Bone marrow (tissue), 2 donors: ENCODE measurements at places on chromosomes 5 and 9.

- no peak for DNase-seq
Observed at GRCh38 chr5:95274011-95274410, 10.9 kb downstream of the MCTP1 start.

DNA sequence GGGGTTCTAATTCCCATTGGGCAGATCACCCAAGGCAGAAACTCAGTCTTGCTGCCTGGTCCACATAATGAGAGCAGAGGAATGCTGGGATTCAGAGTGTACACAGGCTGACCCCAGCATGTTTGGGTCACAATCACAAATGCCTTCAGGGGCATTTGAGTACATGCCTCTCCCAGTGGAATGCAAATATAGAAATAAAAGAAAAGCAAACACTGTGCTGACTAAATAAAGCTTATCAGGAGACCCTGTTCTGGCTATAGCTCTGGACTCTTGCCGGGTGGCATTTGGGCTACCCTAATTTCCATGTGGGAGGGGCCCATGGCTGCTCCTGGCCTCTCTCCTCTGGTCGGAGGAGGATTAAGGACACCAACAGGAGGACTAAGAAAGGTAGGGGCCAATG, 121.4 kb downstream of the DOCK8 start:
- DNase-seq: no peak

DNA sequence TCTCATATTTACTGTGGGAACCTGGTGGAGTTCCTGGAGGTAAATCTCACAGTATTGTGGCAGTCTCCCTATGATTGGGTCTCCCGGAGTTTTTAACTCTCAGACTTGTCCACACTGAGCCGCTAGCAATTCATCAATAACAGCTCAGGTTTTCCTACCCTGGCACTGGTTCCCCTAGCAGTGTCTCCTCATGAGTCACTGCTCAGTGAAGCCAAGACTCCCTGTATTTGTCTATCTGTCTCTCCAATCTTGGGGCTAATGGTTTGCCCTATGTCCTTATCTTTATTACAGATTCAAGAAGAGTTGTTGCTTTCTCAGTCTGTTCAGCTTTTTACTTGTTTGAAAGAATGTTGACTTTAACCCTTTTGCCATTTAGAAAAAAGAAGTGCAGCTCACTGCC, 176.7 kb upstream of the FGF10 start:
- DNase-seq: no peak

DNA sequence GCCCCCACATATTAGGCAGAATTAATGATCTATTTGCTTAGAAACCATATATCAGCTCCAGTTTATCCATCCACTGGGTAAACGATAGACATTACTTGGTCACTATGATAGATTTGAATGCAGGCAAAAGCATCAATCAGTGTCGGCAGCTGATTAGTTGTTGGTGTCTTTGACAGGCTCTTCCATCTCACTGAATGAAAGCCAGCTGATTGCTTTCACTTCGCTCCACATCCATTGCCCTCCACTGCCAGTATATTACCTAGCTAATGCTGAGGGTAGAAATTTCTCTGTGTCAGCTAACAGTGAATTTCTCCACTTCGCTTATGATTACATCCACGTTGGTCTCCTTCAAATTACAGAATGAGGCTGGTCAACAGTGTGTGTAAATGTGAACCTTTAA, 821.3 kb upstream of the TYRP1 start:
- DNase-seq: no peak

- DNase-seq: peak; percentile 23
Observed at GRCh38 chr9:127865645-127866464, 11.4 kb upstream of the ENG start.

DNA sequence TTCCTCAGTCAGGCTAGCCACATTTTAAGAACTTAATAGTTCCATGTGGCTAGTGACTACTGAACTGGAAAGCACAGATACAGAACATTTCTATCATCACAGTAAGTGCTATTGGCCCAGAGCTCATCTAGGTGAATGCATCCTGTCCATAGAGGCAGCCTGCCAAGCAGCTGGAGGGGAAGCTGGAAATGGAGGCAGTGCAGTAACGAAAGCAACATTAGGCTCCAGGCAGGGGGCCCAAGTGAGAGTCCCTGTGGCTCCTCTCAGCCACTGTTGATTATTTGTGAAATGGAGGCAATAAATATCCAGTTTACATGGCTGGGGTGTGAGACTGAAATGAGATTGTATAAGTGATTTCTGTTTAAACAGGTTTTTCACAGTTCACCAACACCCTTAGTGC, 227.2 kb upstream of the KLF9 start:
- DNase-seq: no peak

- DNase-seq: no peak
Observed at GRCh38 chr5:154309805-154310204, 119.3 kb downstream of the GALNT10 start.

- no peak for DNase-seq
Observed at GRCh38 chr5:78109891-78110324, 184.6 kb downstream of the AP3B1 start.

- DNase-seq: no peak
Observed at GRCh38 chr5:29229461-29229860, 1964.0 kb upstream of the CDH6 start.

DNA sequence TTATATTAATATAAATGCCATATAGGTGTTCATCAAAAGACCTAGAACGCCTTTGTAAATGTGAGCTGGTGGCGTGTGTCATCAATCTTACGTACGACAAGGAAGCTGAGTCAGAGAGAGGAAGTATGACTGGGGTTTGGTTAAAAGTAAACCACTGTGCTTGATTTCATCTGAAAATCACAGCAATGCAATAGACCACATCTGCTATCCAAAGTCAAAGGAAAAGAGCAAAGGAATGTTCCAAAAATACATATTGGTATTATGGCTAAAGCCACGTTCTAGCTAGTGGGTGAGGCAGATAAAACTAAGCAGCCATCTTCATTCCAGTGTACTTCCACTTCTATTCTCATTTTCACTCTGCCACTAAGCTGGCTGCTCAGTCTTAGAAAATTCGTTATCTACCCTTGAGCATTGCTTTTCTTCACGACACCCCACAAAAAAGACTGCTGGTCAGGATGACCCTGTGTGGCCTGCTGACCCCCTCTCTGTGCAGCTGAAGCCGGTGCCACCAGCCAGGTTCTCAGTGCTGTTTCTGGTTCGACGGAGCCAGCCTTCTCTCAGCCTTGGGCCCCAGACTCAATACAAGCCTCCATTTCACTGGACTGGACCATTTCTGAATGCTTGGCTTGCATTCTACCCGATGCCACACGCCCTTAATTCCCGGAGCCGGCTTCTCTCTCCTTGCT, 23.8 kb downstream of the SHC3 start:
- peak; percentile 3 for DNase-seq

- no peak for DNase-seq
Observed at GRCh38 chr9:130946766-130947617, 7.9 kb upstream of the FIBCD1 start.

GRCh38 chr5:125176005-125176390, 429.6 kb upstream of the ZNF608 start:
- no peak for DNase-seq

- DNase-seq: no peak
Observed at GRCh38 chr5:22470408-22470807, 382.7 kb downstream of the CDH12 start.

DNA sequence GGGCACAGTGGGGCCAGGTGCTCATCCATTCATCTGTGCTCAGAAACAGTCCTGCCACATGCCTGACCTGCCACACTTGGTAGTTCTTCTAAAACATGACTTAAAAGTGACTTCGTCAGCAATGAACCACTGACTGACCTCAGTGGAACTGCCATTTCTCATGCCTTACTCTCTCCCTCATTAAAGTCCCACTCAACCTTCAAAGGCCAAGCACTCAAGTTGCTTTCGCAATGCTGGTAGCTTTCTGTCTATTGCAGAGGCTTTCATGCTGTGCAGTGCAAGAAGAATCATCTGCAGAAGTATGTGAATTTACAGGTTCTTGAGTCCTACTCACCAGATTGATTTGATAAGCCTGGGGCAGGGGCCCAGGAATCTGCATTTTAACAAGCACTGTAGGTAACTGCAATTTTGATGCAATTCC, 23.9 kb downstream of the B4GALT1 start:
- DNase-seq: no peak

DNA sequence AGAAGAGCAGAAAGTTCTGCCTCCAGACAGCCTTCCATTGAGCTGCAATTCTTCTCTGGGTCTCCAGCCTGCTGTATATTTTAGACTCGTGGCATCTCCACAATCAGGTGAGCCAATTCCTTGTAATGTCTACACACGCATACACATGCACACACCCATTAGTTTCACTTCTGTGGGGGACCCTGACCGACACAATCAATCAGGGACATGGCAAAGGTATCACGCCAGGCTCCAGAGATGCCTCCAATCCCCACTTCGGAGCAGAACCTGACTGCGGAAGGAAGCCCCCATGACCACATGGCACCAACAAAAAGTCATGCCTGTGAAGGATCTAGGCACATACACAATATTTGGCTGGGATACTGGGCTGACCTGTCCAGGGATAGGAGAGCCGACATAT, 21.4 kb downstream of the SEMA4D start:
- no peak for DNase-seq

DNA sequence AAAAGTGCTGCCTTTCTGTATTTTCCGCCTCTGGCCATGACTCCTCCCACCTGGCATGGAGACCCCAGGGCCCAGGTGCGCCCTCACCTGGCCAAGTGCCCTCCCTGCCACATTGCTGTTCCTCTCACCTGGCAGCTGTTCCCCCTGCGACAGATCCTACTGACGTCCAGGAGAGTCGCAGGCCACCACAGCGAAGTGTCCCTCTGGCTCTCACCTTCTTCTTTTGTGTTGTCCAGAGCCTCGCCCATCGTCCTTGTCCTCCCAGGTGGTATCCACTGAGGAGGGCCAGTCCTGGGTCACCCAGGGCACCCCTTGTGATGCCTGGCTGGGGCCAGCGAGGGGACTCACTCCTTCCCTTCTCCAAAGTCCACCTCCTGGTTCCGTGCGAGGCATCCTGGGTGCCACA, 2.6 kb downstream of the NKD2 start:
- DNase-seq: no peak

DNA sequence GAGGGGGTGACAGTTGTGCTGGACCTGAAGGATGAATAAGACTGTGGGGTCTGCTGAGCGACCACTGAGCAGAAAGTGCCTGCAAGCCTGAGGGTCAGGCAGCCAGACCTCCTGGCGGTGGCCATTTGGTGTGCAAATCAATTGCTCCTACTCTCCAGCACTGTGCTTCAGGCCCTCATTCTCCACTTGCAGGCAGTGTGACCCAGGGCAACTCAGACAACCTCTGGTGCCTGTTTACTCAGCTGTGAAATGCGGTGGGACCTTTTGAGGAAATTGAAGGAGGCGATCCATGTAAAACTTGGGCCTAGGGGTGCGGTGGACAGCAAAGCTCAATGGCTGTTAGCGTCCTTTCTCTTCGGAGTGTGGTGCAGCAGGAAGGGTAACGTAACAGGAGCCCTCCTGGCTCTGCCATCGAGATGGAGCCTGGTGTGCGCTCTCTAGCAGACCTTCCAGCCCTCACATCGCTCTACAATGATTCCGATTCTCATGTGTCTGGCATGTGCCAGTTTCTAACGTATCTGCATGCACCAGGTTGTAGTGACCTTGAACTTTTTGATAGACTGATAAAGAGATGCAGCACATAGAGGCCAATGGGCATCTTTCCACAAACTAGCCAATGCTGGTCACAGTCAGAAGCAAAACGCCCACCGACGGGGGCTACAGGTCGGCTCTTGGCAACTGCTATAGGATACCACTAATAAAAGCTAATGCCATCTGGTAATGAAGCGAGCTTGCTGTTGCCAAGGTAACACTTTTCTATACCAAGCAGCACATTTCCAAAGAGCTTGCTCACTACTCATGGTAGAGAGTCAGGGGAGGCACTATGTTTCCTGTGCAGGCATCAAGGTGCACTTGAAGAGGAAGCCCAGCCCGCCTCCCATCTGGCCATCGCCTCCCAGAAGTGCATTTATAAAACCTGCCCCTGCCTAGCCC, 159.7 kb upstream of the RAPGEF1 start:
- no peak for DNase-seq

DNA sequence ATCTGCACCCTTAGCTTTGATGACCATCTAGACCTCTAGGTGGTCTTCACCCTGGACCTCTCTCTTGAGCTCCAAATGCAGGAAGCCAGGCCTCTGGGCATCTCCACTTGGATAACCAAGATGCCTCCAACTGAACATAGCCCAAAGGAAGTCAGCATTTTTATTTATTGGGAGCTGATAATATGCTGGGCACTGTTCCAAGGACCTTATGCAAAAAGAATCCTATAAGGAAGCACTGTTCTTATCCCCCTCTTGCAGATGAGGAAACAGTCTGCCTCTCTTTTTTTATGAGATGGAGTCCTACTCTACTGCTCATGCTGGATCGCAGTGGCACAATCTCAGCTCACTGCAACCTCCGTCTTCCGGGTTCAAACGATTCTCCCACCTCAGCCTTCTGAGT, 219.9 kb downstream of the CDK5RAP2 start:
- DNase-seq: no peak

- no peak for DNase-seq
Observed at GRCh38 chr9:17057729-17058128, 77.1 kb upstream of the CNTLN start.
